Activated gamma-delta T cell (primary cell): ENCODE measurements at places on chromosomes 1 and 21.

- no peak for DNase-seq
Measured at GRCh38 chr1:211613108-211613947, 34.4 kb upstream of the SLC30A1 start.

- no peak for DNase-seq
Measured at GRCh38 chr1:227869851-227870305, 54.4 kb downstream of the PRSS38 start.

GRCh38 chr1:174218983-174219382 is 59.7 kb downstream of the RABGAP1L start:
- no peak for DNase-seq

DNA sequence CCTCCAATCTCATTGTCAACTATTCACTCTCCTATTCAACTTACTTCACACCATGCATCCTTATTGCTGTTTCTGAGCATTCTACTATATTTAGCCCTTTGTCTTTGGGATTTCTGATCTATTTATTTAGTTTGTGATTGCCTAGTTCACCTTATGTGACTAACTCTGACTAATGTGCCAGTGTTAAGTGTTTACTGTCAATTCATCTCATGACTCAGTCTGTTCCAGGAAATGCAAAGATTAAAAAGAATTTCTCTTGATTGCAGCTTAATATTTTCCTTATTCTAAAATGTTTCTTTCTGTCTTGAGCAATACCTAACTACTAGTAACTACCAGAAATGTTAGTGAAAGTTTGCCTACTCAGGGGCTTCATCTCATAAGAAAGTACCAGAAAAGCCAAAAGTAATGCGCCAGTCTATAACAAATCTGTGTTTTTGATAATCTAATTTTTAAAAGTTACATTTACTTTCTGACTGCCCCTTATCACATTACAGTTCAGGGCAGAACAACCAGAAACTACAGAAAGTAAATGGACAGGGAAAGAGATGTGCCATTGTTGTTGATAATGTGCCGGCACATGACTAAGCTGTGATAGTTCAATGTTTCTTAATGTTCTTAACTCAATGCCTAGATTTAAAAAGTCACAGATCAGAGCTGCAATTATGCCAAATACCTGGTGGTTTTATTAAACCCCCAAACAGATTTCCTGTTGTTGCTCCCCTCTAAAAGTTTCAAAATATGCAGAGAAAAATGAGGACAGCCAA is 556.5 kb downstream of the PTBP2 start:
- no peak for DNase-seq

GRCh38 chr1:64203420-64203819 is at the start of gene UBE2U:
Gene UBE2U, plus strand, starts transcription at chr1:64203623. Its CDS starts 428 bp downstream, at chr1:64204051.
- DNase-seq, result no peak

DNA sequence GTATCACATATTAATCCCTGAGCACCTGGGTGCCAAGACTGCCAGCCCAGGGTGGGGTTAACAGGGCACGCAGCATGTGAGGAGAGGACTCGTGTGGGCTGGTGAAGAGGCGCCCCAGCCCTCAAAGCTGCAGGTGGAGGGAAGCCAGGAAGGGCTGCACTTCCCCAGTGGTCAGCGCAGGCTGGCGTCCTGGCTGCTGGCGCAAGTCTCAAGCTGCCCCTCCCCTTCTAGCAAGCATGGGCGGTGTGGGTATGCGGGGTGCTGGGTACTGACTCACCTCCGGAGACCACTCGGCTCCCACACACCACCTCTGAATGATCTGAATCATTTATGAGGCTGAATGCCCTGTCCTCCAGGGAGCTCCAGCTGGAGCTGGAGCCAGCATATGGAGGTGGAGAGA is 44.0 kb downstream of the EIF2D start:
- DNase-seq, result no peak

DNA sequence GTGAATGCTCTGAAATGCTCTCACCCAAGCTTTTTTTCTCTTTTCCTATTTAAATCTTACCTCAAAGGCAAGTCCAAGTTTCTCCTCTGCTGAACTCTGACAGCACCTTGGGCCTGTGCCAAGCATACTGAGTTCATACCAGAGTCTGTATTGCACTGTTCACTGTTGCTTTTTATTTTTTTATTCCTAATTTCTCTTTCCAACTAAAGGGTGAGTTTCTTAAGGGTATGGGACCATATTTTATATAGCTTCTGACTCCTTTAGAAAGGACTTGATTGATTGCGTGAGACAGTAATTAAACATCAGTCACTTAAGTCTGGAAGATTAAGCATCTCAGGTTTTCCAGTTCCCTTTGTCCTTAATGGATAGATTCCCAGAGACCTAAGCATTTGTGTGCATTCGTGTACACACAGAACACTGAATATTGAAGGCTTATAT is 69.9 kb downstream of the CACHD1 start:
- no peak for DNase-seq

DNA sequence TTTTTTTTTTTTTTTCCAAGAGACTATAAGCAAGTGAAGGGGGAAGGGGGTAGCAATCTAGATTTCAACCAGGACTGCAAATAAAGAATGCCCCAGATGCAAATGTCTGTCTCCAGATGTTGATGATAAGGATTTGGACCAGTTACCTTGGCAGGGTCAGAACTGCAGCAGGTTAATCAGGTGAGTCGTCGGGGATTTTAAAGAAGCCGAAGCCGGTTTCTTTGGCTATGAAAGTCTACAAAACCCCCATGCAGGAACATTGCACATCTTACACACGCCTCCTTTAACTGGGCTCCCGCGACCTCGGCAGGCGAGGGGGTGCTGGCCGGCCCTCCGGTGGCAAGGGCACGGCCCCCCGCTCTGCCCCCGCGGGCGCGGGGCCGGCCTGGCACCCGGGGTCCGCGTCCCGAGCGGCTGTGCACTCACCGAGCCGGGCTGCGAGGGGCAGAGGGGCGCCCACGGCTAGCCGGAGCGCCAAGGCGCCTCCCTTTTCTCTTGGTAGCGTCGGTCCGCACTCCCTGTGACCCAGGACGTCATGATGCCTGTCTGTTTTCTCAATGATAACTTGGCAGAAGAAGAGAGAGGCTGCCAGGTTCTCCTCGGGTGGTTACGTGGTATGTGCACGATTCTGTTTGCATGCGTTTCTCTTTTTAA is 366.3 kb upstream of the ESRRG start:
- no peak for DNase-seq
